ENCODE measurements at places on chromosomes 4 and X.

DNA sequence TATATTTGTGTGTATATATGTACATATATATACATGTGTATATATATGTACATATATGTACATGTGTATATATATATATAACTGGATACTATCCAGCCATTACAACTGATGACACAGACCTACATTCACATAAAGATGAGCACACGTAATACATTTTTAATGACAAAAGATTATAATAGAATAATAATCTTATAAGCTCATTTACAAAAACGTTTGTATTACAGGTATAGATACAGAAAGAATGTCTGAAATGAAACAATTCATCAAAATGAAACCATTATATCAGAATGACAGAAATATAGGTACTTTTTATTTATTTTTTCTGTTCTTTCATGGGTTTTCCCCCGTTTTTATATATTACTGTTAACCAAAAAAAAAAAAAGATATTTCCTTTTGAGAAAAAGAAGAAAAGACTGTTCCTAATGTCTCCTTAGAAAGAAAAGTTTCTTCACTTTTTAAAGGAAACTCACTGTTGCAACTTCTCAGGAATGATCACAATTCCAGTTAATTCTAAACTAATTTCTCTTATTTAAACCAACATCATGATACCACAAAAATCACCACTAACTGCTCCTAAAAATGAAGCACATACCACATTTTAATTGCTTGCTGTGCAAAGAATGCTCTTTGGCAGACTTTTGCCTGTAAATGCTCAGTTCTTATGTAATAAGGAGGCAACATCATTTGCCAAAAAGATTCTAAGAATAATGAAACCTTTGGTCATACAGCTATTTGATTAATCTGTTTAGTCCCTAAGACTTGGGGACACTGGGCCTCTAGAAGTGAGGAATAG is 18.9 kb downstream of the LEF1 start:
- no peak for DNase-seq

GRCh38 chr4:157043131-157043530 is 32.8 kb upstream of the GLRB start:
- DNase-seq, result no peak

- no peak for DNase-seq
Observed at GRCh38 chr4:15293711-15294110, 134.1 kb upstream of the C1QTNF7 start.

GRCh38 chrX:130211415-130212186 is 39.8 kb downstream of the RAB33A start:
- DNase-seq, result no peak

DNA sequence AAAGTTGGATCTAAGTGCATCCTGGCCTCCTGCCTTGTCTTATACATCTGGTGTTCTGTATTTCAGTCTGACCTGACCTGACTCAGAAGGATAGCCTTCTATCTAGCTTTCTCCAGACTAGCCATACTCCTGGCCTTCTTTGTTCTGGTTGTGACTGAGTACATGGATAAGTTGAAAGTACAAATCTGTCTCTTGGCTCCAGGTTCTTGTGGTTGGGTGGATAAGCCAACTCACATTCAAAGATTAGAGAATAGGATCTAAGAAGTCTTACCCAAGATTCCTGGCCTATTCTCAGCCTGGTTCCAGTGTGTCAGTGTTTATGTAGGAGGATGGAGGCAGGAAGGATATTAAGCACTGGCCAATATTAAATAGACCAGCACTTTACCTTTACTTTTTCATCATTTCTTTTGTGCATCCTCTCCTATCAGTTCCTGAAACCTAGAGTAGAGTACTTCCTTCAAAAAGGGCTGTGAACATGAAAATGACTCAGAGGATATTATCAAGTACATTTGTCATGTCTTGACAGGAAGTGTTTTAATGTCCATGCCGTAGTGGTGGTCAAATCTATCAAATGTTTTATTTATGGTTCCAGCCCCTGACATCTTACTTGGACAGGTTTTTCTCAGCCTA is 123.5 kb downstream of the IL15 start:
- no peak for DNase-seq

GRCh38 chr4:101123231-101123630 is 224.1 kb downstream of the PPP3CA start:
- no peak for DNase-seq

DNA sequence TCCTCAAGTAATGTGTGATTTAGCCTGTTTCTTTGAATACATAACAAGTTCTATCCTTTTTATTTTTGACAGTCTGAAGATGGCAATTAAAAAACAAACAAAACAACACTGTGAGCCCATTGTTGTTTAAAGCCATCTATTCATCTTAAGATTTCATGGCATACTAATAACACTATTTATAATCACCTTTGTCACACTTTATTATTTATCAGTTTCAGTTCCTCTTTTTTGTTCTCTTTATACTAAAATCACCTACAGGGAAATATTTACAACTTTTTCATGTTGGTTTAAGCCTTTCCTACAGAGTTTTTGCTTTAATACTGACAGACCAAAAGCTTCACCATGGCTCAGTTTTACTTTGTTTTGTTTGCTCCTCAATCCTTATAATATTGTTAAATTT is 247.4 kb upstream of the CTSO start:
- DNase-seq, result no peak

GRCh38 chrX:130083656-130084382 is 26.5 kb downstream of the ELF4 start:
- DNase-seq, result peak; percentile 42

GRCh38 chr4:40782876-40783275 is 33.1 kb downstream of the NSUN7 start:
- DNase-seq, result no peak

GRCh38 chr4:149884046-149884445 is 68.4 kb upstream of the IQCM start:
- DNase-seq, result no peak

DNA sequence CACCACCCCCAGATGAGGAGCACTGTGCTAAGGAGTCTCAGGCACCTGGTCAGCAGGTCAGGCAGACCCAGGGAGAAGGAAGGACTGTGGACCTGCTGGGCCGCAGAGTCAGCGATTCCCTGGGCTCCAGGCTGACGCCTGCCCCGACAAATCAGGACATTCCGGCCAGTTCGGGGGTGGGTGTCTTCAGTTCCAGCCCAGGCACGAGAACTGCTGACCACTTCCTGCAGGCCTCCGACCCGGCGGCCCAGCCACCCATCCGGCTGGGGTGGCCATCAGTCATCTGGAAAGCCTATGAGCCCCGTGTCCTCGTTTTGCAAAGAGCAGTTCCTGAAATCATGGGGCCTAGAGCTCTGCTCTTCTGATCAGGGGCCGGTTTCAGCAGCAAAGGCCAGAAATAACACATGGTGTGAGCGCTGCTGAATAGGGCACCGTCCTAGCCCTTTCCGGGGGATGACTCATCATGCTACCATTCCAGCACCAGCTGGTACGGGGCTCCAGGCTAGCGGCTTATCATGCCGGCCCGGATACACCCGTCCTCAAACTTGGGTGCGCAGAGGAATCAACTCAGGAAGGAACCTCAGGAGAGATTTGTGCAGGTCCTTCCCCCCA is 7.8 kb upstream of the SH3TC1 start:
- peak; percentile 60 for DNase-seq

- DNase-seq, result peak; percentile 4
Observed at GRCh38 chr4:104860238-104861123, 286.2 kb upstream of the TET2 start.

DNA sequence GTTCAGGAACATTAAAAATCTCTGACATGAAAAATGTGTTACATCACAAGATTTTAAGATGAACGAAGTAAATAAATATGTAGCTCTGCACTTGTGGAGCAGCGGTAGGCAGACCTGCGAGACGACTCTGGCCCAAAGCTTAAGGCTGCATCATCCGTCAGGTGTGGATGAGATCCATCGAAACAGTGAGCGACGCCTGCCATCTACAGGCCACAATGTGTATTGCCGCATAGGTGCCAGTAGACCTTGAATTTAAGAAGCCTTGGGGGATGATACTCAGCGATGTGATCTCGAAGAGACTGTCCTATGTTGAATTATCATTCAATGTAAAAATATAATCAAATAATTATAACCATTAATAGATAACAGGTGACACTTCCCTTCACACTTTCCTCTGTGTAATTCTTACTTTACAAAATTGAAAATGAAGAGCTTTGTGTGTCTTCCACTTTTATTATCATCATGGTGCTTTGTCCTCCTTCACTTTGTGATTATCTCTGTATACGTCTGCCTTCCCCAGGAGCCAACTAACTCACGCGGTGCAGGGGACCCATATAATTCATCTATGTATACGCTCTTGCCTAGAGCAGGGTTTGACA is 851.0 kb downstream of the RAB28 start:
- peak; percentile 49 for DNase-seq

DNA sequence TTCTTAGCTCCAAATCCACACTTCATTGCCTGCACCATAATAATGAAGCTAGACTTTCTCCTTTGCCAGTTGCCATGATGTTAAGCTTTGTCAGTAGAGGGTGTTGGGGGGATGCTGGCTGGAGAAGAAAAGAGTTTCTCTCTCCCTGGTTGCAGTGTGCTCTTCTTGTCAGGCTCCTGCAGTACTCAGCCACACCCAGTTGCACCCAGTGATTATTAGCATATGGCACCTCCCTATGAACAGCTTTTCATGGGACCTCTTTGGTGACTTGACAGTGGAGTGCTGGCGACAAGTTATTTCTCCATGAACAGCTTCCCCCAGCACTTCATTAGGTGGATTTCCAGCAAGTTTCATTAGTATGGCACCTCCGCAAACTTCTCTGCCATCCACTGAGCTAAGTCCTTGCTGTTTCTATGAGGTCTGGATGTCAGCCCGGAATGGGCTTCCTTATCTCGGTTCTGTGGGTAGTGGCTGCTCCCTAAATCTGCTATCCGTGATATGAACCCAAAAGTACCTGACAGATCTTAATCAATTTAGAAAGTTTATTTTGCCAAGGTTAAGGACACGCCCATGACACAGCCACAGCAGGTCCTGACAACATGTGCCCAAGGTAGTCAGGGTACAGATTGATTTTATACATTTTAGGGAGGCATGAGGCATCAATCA is 18.8 kb upstream of the OTUD4 start:
- no peak for DNase-seq

Measured in CD4-positive, alpha-beta T cell treated with Interferon gamma for 1 hour (primary cell).